Esophagus mucosa (tissue), 1 donor: ENCODE measurements at places on chromosomes 1 and 21.

DNA sequence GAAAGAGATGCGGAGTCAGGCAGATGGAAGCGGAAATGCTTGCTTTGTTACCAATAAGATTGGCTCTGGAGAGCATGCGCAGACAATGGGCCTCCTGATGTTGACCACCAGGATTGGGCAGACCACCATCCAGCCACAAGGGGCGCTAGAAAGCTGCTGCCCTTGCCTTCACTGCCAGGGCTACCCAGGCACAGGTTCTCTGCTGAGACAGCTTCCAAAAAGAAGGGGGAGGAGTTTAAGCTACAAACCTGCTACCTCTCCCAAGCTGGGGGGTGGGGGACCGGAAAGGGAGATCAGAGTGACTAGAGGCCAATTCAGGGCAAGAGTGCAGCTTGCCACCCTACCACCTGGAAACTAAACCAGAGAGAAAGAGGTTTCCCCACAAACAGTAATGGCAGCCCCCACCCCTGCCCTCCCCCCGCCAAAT, 369.7 kb downstream of the RRAGC start:
- ATAC-seq, result peak; percentile 37

DNA sequence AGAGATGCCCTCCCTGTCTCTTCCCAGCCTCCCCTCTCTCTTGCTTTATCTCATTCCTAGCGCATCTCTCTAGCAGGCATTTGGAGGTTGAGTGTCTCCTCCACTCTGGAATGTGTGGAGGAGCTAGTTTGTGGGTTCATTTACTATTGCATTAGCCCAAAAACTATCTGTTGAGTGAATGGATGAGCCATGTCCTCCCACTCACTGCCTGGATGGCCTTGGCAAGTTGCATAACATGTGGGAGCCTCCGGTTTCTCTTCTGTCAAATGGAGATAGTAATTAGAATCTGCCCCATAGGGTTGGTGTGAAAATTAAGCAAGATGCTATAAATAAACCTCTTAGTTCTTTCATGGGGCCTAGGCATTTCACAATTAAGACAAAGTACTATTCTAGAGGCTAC, 181.8 kb downstream of the KAZN start:
- no peak for ATAC-seq

GRCh38 chr1:9181176-9181906, 52.4 kb upstream of the GPR157 start:
- ATAC-seq, result peak; percentile 51

GRCh38 chr1:36187800-36188593, 32.0 kb downstream of the MAP7D1 start:
- peak; percentile 94 for ATAC-seq

DNA sequence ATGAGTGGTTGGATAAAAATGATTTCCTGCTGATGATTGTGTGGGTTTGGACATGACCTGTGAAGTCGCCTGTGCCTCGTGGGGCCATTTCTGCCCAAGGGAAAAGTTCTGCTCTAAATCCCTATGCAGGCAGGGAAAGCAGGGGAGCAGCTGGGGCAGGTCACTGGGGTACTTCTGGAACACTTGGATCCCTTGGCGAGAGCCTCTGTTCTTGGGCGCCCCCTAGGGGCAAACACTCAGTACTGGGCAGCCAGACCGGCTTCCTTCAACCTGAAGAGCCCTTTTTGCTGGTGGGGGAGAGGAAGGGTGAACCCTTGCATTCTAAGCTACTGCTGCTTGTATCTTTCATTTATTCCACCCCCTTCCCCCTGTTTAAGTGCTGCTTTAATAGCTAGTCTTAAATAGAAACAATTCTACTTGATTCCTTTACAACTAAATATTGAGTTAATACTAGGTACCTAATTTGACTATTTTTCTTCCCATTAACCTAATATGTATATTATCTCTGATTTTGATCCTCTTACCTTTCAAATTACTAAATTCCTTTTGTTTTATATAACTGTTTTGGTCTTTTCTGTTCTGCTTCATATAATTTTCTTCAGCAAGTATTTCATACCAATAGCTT, 5.1 kb upstream of the CLEC20A start:
- ATAC-seq, result peak; percentile 76

- no peak for ATAC-seq
Observed at GRCh38 chr1:98559291-98559690, 102.2 kb upstream of the SNX7 start.

- no peak for ATAC-seq
Observed at GRCh38 chr1:51564124-51564523, 45.1 kb upstream of the EPS15 start.

GRCh38 chr1:237205400-237206064, 163.5 kb downstream of the RYR2 start:
- no peak for ATAC-seq

DNA sequence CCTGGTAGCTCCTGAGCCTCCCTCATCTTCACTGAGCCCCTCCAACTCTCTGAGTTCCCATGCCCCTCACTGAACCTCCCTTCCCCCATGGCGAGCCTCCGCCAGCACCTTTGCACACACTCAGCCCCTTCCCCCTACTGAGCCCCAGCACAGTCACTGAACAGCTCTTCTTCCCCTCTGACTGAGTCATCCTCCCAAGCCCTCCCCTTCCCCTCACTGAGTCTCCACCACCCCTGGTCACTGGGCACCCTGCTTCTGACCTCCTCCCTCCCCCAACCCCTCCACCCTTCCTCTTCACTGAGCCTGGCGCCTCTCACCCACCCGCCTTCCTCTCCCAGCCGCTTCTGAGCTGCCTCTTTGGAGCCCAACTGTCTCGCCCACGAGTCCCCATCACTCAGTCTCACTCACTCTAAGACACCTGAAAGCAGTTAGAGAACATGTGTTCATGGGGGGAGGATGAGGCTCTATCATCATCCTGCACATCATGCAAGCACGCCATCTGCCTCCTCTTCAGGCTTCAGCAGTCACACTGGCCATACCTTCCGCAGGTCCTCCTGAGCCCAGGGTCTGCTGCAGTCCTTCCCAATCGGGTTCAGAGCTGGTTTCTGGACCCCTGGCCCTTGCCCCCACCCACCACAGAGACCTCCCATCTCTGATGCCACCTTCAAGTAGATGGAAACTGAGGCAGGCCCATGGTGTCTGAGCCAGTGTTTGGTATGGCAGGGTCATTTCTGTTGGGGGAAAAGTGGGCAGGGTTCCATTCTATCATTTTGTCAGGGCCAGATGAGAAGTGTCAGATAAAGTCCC, 2.0 kb upstream of the TRNP1 start:
- ATAC-seq, result no peak

DNA sequence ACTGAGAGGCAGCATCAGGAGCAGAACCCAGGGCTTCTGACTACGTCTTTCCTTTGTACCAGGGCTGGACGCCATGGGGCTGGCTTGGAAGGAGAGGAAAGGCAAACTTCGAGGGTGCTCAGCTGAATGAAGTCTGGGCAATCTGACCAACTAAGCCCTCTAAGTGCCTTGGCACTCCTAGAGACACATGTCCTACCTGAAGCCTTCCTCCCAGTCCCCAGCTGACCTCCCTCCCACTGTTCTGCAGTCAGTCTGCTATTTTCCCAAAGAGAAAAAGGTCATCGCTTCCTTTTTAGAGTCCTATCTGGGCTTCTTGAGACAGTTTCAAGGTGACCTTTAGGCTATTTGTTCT, 5.2 kb downstream of the SLC9A1 start:
- no peak for ATAC-seq

DNA sequence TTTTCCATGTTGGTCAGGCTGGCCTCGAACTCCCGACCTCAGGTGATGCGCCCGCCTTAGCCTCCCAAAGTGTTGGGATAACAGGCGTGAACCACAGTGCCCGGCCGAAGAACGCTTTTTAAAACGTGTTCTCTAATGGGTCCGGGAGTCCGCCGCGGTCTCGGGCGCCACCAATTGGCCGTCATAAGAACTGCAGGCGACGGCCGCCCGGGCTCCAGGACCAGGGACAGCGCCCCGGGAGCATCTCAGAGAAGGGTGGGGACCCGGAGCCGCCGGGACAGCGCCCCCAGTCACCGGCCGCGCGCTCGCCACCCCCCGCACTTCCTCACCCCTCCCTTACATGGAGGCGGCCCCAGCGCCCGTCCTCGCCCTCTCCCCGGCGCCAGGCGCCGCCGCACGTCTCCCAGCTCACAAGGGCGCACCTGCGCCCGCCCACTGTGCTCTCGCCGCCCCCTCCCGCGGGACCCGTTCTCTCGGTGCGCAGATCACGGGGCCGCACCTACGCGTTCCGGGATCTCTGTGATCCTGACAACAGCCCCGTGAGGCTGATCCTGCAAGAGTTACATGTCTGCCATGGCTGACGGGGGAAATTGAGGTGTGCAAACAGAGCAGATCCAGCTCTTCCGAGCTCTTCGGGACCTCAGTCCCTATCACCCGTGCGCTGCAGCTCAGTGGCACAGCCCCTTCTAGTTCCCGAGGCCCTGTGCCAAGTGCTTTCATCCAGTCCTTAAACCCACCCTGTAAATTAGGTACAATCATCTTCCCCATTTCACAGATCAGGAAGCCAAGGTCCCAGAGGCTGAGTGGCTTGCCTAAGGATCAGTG, 9.8 kb downstream of the RAP1GAP start:
- peak; percentile 85 for ATAC-seq

DNA sequence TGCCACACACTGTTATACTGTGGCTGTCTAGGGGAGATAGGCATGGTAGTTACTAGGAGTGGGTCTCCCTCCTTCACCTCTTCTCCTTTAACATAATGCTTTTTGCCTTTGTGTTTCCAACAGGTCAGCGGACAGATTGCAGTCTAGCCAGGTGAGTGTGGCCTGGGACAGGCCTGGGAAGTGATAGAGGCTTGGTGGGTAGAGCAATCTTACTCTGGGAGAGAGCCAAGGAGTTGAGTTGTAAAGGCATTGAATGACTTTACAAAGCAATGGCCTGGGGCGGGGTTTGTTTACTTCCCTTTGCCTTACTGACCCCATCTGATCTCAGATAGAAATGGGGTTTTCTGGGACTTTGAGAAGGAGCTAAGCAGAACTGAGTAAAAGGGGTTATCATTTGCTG, 51.0 kb upstream of the IKBKE start:
- ATAC-seq, result no peak

GRCh38 chr21:32772281-32773047, 909 bp upstream of the PAXBP1 start:
- ATAC-seq, result peak; percentile 38

DNA sequence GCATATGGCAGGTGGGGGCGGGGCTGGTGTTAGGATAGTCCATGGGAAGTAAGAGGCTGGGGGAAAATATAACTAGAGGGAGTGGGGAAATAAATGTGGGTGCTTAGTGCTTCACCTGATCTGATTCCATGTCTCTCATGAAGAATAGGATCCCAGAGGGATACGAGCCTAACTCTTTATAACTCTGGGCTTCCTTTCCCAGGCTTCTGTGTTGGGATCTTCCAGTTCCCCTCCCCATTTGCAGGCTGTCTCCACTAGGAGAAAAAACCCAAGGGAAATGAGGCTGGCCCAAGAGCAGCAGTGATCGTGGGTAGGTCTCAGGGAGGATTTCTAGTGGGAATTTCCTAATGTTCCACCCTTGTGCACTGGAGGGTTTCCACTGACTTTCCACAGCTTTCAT, 1.6 kb downstream of the KCNJ9 start:
- no peak for ATAC-seq

DNA sequence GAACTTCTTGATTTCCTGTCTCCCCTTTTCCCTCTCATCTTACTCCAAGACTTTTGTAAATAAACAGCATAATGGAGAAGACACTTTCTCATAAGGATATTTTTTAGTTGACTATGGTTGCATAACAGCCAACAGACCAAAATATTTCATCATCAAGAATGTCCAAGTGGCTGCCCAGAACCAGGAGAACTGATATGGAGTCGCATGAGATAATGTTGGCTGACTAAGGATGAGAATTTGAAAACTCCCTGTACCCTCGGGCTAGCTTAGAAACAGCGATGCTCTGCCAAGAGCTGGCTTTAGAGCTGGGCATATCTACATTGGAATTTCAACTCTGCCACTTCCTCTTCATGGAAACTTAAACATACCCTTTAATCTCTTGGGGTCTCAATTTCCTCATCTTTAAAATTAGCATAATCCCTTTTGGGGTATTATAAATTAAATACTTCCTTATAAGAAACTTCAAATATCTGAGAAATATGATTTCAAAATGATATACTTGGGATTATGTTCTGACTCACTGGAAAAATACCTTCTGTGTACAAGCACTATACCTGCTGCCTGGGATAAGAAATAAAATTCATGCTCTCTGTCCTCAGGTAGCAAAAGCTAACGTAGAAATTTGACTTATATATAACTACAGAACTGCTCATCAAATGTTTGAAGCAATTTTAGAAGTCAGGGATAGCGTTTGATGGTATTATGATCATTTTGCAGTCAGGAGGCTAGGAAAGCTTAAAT, 777.3 kb downstream of the LTN1 start:
- ATAC-seq, result no peak

- ATAC-seq, result no peak
Observed at GRCh38 chr21:33811167-33812010, 104.2 kb downstream of the ATP5PO start.

DNA sequence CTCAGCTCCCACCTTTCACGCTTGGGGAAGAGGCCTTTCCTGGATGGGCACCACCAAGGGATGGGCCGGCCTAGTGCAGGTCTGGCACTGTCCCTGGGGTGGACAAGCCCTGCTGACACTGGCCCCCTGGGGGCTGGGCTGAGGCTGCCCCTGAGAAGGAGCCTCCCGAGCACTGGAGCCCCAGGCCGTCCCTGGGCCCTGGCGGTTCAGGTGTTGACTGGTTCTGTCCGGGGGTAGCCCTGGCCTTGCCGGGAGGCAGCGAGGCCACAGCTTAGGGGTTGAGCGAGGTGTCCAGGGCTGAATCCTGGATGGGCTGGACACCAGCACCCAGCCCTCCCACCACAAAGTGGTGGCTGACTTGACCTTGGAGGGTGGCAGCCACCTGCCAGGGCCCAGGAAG, 49.7 kb upstream of the ACTRT2 start:
- no peak for ATAC-seq

DNA sequence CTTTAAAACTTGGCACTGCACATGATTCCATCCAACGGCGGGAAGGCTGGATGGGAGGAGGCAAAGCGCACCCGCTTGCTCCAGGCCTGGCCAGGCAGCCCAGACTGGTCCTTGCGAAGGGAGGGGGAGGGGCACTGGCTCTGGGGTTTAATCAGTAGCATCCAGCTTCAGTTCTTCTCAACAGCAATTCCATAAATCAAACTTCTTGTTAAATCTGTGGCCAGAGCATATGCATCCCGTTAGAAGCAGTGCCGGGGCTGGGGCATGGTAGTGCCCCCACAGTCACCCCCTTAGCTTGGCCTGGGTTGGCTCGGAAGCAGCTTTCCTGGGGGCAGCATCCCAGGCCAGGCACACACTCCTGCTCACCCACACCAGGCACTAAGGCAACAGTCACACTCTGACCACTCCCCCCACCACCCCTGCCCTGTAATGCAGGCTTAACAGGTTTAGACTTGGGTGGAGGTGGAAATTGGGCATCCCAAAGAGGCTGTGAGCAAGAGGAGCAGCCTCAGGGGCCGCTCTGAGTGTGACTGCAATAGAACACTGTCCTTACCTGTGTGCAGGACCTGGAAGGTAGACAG, 94.1 kb upstream of the CASZ1 start:
- peak; percentile 97 for ATAC-seq

GRCh38 chr1:167258858-167259257, 38.2 kb downstream of the POU2F1 start:
- ATAC-seq, result no peak

- ATAC-seq, result no peak
Observed at GRCh38 chr1:82273816-82274215, 473.1 kb downstream of the ADGRL2 start.

- ATAC-seq, result no peak
Observed at GRCh38 chr1:228841632-228842031, 106.4 kb downstream of the RHOU start.

GRCh38 chr1:154154534-154155191, at the start of gene NUP210L:
Gene NUP210L, minus strand, starts transcription at chr1:154155073.
- peak; percentile 52 for ATAC-seq

GRCh38 chr1:207818971-207819451, 67.2 kb downstream of the CD46 start:
- ATAC-seq, result no peak
